Naive thymus-derived CD4-positive, alpha-beta T cell (primary cell): ENCODE measurements at places on chromosomes 6 and 20. TPM values are rescaled to one million over a fixed set of nuclear protein-coding genes. Genes with fewer than 3 reads are reported as not detected.

- peaks cover 13% of the 10 kb centered on the region for H3K27me3 ChIP-seq
- no peak overlapping the region for H3K27ac ChIP-seq
- no peak for DNase-seq
- H3K4me1 ChIP-seq = no peaks in the 10 kb centered on the region
- no peaks in the 10 kb centered on the region for H3K36me3 ChIP-seq
- no peak overlapping the region for H3K4me3 ChIP-seq
Measured at GRCh38 chr6:50843842-50844241, 25.2 kb downstream of the TFAP2B start.

CALHM6 gene
- polyA plus RNA-seq = 52.1 TPM

MAP3K7 gene
- 15.8 TPM for polyA plus RNA-seq

TCF21 gene
- polyA plus RNA-seq = not detected

DNA sequence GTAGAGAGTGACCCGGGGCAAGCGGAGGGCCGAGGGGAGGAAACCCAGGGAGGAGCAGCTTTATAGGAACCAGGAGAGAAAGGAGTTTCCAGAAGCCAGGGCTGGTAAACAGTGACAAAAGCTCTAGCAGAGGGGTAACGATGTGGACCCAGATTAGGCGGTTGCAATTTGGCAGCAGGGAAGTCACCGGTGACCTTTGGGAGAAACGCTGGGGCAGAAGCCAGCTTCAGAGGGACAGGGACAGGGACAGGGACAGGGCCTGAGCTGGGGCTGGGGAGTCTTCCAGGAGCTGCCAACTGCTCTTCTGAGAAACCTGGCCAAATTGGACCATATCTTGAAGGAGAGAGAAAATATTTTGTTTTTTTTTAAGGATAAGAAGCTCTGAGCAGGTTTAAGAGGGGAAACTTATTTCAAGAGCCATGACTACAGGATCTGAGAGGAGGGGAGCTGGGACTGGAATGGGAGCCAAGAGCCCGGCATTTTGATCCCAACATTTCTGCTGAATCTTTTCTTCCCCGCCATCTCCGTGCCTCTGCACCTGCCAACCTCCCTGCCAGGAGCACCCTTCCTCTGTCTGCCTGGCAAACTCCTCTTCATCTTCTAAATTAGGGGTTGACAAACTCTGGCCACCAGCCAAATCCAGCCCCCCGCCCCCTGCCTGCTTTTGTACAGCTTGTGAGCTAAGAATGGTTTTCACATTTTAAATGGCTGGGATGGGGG, 22.6 kb upstream of the PREX1 start:
- H3K27ac ChIP-seq = no peak overlapping the region
- no peak overlapping the region for H3K4me3 ChIP-seq
- DNase-seq = no peak
- no peaks in the 10 kb centered on the region for H3K27me3 ChIP-seq
- H3K36me3 ChIP-seq = no peaks in the 10 kb centered on the region

- no peaks in the 10 kb centered on the region for H3K27me3 ChIP-seq
- no peak for DNase-seq
- H3K27ac ChIP-seq = no peak overlapping the region
- H3K36me3 ChIP-seq = no peaks in the 10 kb centered on the region
Measured at GRCh38 chr6:30019819-30020218, 41.2 kb upstream of the POLR1H start.

GRCh38 chr6:4370066-4370465, 234.7 kb upstream of the ECI2 start:
- H3K4me3 ChIP-seq = no peak overlapping the region
- H3K4me1 ChIP-seq = no peaks in the 10 kb centered on the region
- no peaks in the 10 kb centered on the region for H3K36me3 ChIP-seq
- DNase-seq = no peak
